ENCODE measurements at places on chromosomes 6 and 20. TPM values are rescaled to one million over a fixed set of nuclear protein-coding genes. Genes with fewer than 3 reads are reported as not detected.

BTN1A1 gene
- total RNA-seq, result not detected

- H3K4me1 ChIP-seq, result peaks cover 13% of the 10 kb centered on the region
- no peaks in the 10 kb centered on the region for H3K36me3 ChIP-seq
- no peak overlapping the region for H3K27ac ChIP-seq
- no peak overlapping the region for H3K4me3 ChIP-seq
- no peak for DNase-seq
Observed at GRCh38 chr6:3377536-3378397, 79.1 kb downstream of the SLC22A23 start.

DNA sequence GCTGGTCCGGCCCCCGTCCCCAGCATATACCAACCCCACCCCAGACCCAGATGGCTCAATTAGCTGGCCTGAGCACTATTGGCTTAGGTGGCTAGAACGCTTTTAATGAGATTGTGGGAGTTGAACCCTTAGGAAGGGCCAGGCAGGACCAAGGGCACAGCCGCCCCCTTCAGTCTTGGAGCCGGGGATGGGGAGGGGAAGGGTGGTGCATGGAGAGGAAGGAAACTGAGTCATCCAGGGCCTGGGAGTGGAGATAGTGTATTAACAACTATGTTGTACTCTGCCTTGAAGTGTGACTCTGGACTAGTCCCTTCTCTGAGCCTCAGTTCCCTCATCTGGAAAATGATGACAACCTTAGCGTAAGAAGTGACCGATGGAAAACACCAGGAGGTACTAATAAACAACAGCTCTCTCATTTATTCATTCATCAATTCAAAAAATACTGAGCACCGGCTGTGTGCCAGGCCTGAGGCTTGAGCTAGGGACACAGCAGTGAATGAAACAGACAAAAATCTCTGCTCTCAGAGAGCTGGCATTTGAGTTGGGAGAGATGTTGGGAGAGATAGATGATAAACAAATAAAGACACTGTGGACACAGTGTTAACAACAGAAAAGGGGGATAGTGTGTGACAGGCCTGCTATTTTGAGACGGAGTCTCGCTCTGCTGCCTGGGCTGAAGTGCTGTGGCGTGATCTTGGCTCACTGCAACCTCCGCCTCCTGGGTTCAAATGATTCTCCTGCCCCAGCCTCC lies 11.5 kb downstream of the PEDS1 start:
- no peak overlapping the region for H3K27ac ChIP-seq
- peaks cover 57% of the 10 kb centered on the region for H3K36me3 ChIP-seq
- H3K4me1 ChIP-seq, result peaks cover 13% of the 10 kb centered on the region

DNA sequence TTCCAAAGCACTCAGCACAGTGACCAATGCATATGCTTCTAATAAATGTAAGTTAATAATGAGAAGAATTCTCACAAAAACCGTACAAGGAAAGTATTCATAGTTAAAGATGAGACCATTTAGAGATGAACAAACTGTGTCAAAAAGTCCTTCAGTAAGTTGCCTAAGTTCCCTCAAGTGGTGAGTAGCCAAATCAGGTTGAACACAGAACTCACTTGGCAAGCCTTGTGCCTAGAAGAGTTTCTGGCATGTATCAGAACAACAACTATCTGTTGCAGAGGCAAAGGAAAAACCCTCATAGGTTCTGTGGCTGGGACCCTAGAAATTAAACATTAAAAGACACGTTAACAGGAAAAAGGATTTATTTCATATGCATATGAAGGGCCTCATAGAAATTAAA lies 129.6 kb upstream of the DOK5 start:
- no peaks in the 10 kb centered on the region for H3K36me3 ChIP-seq
- H3K4me1 ChIP-seq, result no peaks in the 10 kb centered on the region
- no peak overlapping the region for H3K4me3 ChIP-seq
- no peaks in the 10 kb centered on the region for H3K27me3 ChIP-seq
- H3K27ac ChIP-seq, result no peak overlapping the region
